ENCODE measurements at places on chromosomes 1 and 21.

- DNase-seq = no peak
Observed at GRCh38 chr1:4772294-4773010, 118.0 kb downstream of the AJAP1 start.

DNA sequence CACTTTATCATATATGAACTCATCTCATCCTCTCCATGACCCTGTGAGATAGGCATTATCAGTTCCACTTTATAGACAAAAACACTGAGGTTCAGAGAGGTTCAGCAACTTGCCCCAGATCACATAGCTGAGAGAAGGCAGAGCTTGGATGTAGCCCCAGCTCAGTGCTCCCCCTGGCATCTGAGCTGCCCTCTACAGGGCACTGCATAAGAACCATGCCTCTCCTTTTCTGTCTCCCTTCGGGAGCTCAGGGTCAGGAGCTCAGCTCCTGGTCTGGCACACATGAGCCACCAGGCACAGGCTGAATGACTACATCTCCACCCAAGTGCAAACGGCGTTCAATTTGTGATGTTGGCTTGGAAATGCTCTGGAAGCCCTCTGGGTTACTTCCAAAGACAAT lies 16.9 kb downstream of the RAB7B start:
- DNase-seq = no peak

DNA sequence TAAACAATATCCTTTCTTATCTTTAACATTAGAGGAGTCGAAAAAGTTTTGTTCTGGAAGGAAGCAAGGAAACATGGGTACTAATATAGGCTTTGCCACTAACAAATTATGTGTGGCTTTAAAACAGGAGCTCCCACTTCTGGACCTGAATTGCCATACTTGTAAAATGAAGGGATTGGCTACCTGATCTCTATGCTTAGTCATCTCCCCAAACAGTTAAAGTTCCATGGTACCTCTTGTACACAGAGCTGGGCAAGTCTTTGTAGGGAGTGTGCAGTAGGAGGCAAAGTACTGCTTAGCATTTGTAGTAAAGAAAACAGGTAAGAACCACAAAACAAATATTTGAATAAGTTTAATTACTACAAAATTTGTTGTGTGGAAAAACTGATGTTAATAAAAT lies 81.3 kb downstream of the MAST2 start:
- DNase-seq = no peak

DNA sequence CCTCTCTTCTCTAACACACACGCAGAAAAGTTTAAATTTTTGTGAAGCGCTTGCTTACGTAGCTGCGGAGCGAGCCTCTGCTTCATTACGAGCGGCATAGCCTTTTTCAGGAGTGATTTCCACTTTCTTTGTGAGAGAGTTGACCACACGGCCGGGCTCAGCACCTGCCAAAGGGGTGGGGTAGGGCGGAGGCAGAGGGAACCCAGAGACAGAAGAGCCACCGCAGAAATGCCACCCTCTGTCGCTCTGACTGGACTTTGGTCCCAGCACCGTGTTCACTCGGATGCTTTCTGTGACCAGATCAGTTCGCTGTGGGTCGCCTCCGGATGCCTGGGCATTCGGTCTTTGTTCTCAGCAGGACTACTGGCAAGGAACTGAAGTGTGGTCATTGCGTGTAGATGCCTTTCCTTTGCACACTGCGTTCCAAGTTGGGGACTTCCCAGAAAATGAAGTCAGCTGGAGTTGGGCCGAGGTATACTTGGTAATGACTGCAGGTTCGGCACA lies 883 bp downstream of the CHODL start:
- no peak for DNase-seq

DNA sequence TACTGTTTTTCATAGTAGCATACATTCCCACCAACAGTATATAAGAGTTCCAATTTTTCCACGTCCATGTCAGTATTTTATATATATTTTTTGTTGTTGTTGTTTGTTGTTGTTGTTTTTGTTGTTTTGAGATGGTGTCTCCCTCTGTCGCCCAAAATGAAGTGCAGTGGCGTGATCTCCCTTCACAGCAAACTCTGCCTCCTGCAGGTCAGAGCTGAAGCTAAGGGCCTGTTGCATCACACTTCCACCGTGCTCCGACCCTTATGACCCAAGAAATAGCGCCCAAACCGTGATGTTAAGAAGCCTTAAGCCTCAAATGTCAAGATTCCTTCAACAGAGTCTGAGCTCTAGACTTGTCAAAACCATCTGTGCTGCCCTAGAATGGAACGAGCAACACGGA lies 2032.3 kb downstream of the MRPL39 start:
- DNase-seq = no peak

GRCh38 chr1:216566641-216567205 lies 143.5 kb upstream of the USH2A start:
- no peak for DNase-seq

DNA sequence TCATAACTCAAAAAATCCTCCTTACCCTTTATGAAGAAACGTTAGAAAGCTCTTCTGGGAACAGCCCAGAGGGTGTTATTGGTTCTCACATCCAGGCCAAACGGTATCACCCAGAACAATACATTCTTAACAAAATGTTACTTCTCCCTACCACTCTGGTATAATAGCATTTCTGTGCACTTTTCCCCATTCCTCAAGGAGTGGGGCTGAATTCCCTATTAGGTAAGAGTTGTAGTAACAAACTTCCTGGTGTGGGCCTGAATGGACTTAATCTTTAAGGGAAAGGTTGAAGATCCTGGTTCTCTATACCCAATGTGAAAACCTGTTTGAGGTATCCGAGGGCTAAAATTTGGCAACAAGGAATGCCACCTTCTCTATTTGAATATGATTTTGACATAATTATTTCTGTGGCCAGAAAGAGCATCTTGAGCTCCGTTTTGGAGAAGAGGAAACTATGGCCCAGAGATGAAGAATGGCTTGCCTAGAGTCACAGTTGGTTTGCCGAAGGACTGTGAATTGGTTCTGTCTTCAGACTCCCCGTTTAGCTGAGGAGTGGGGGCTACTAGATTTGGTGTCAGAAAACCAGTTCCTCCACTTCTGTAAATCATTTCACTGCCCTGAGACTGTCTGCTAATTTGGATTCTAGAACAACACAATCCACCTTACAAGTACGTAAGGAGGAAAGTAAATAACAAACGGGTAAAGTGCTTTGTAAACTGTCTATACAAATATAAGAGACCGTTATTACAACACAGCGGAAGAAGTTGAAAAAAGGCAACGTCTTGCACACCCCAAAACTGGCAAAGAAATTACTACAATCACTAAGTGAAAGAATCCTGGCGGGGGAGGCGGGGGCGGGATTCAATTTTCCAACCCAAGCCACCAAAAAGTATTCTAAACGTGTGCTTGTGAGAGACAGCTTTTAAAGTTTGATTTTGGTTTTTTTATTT lies 2.3 kb downstream of the ANP32E start:
- peak; percentile 85 for DNase-seq

GRCh38 chr1:210698661-210699060 lies 370.0 kb downstream of the HHAT start:
- DNase-seq = no peak
